ENCODE measurements at places on chromosomes 7 and 10.

- DNase-seq = peak; percentile 82
Measured at GRCh38 chr10:69451209-69451783, at the start of gene TSPAN15. Gene TSPAN15, plus strand, starts transcription at chr10:69451465. Its CDS starts 130 bp downstream, at chr10:69451595.

GRCh38 chr7:138752518-138753149 lies 45.2 kb upstream of the TMEM213 start:
- peak; percentile 89 for DNase-seq

DNA sequence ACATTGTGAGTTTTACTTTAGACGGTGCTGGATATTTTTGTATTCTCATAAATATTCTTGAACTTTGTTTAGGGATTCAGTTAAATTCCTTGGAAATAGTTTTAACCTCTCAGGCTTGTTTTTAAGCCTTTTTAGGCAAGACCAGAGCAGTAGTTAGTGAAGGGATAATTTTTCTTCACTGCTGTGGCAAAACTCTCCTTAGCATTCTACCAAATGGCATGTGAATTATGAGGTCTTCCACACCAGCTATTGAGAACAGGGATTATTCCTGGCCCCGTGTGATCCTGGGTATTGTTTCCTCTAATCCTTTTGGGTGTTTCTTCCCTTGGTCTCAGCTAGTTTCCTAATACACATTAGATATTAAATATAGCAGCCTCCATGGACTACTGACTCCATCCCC lies 46.2 kb downstream of the CCDC71L start:
- no peak for DNase-seq

DNA sequence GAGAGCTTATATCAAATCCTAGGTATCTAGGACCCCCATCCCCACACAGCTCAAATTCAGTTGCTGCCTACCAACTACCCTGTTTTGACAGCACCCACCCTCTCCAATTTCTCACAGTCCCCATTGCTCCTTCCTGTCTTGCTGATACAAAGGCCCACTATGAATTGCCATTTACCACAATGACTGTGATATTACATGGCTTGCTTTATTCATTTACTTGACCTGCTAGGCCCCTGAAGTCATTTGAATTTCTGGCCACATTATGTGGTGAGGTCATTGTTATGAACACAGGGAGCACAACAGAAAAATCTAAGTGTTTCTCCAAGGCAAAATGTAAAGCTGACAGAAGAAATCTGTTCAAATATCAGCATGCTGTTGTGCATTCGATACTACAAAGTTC lies 101.4 kb downstream of the PPP1R17 start:
- no peak for DNase-seq

DNA sequence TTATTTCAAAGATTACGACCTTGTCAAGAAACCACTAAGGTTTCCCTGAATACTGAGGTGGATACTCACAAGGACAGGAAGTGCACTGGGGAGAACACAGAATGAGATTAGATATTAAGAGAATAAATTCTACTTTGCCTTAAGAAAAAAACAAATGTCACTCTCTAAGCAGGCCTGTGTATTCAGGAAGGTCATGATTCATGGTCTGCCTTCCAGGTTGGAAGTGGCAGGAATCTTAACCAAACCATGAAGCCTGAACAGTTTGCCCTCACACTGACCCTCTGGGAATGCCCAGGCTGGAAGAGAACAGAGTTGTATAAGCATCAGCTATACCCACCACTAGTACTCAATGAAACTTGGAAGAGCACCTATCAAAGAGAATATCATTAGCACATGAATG lies 227.6 kb downstream of the DGKI start:
- no peak for DNase-seq

- DNase-seq = no peak
Measured at GRCh38 chr10:77635402-77636227, 2.0 kb downstream of the KCNMA1 start.

DNA sequence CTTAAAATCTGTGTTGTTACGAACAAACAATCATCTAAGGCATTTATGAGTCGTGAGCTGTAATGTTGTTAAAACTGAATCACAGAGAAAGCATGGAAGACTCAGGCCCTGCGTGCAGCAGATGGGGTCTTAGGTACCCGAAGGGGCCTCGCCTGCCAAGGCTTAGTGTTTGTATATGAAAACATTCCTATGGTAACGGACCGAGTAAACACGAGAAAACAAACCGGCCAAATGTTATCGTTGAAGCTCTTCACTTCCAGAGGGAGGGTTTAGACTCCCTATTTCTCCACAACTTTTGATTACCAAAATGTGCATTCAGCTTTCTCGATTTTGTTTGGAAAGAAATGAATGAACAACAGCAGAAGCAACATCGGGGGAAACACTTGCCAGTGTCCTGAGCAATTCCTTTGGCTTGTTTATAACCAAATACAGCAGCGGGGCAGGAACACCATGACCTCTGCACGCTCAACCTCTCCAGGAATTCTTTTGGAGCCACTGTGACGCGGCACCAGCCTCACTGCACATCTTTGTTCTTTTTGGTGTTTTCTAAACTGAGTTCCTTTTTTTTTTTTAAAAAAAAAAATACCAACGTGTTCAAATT lies 121.6 kb upstream of the KLF6 start:
- no peak for DNase-seq

DNA sequence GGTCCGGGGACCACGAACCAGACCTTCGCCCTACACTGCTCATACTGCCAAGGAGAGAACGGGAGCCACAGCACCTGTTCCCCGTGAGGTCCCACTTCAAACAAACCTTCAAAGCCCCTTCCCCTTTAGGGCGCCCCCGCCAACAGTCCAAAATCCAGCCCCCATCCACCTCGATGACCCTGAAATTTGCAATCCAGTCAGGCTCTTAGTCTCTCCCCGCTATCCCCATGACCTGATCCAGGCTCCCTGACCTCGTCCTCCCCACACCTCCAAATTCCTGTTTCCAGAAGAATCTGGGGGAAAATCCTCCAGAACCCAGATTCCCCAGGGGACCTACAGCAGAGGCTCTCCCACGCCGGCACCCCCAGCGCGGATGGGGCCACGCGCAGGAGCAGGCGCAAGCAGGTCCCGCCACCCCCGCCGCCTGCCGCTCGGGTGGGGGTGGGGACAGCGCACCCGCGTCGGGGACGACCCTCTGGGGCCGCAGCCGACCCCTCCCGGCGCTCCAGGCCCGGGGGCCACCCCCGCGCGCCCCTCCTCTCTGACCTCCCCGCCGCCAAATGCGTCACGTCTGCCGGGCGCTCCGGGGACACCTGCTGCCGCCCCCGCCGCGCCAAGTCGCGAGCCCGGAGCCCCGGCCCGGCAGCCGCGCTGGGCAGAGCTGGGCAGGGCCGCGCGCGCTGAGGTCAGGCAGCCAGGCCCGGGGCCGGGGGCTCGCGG lies 753 bp downstream of the CAMK2B start:
- DNase-seq = no peak

DNA sequence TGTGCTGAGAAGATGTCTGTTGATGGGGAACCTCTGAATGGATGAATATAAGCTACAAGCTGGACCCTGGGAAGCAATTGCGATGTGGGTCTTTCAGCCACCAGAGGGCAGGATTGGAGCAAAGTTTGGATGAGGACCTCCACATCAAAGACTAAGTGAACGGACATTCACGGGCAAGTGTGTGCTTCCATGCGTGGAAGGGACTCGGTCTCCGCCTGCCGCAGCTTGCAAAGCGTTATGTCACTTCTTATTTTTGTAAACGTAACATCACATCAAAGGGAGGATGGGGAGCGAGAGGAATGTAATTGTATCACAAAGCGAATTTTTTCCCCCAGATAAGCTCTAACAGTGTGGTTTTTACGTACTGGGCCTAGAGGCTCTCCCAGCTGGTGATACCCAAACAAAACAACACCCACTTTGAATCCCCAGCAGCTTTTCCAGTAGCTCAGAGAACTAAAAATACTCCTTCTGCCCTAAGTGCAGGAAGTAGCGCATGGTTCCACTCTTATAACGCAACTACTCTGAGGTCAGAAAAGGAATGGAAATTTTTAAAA lies 65.0 kb downstream of the VWA2 start:
- peak; percentile 35 for DNase-seq

DNA sequence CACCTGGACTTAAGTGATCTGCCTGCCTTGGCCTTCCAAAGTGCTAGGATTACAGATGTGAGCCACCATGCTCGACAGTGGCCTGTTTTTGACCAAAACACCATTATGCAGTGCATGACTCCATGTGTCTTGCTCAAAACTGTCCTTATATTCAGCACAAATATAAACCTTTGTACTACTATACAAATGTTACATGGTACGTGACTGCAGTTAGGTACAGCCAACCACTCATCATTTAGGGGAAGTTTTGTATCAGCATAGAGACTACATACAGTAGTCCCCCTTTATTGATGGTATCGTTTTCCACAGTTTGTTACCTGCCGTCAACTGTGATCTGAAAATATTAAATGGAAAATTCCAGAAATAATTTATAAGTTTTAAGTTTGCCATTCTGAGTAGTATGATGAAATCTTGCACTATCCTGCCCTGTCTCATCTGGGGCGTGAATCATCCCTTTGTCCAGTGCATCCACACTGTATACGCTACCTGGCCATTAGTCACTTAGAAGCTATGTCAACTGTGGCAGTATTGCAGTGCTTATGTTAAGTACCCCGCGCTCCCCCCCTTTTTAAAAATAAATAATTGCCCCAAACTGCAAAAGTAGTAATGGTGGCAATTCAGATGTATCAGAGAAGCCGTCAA lies 23.3 kb upstream of the ZNF282 start:
- no peak for DNase-seq

DNA sequence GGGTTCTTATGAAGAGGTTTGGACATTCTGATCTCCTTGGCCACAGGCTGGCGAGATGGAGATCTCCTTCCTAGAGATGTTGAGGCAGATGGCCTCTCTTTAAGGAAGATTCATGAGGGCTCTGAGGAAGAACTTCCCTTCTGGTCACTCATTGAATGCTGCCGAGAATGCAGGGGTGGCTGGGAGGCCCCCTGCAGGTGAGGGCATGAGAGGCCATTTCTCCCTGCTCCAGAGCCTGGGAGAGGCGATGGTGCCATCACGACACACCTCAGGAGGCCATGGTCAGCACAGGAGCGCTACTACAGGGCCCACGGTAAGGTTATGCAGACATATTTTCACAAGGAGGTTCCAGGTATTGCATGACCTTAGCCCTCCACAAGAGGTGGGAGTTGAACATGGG lies 40.2 kb downstream of the CXCL12 start:
- no peak for DNase-seq

DNA sequence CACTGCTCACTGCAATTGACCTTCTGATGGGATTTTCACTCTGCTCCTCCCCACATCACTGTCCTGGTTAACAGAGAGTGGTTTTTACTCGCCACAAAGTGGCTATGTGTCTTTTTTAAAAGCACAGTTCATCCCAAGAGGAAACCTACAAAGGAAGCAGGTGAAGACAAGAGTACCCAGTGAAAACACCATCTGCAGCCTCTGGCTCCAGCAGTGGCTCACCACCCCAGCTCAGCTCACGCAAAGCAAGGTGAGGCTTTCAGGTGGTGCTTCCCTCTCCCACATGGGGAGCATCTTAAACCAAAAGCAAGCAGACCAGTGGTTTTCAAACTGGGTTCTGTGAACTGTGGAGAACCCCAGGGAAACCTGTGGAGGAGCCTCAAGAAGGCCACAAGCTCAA lies 14.0 kb downstream of the DLG5 start:
- no peak for DNase-seq

- DNase-seq = no peak
Measured at GRCh38 chr10:86082556-86082955, 284.0 kb downstream of the GRID1 start.

GRCh38 chr10:96446966-96447596 lies 66.6 kb downstream of the TLL2 start:
- no peak for DNase-seq

DNA sequence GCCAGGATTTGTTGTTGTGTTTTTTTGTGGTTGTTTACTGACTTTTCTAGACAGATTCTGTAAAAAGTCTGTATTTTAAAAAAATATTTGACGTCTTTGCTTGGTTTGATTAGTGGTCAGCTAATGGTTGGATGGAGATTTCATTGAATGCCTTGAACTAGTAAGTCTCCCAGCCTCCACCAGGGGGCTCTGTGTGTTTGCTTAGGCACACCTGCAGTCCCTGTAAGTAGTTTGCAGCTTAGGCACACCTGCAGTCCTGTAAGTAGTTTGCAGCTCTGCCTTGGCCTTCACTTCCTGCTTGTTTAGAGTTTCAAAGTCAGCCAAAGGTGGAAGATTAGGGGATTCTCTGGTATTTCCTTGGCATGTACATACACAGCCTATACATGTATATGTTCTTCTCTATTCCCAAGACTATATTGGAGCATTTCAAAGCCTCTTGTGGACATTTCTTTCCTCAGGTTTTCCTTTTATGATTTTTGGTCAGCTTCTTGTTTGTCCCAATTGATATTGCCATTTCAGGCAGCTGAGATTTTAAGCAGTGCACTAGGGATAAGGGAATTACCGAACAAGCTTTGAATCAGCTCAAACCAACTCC lies 101.6 kb downstream of the CCSER2 start:
- peak; percentile 48 for DNase-seq

GRCh38 chr10:33716501-33717267 lies 382.2 kb upstream of the NRP1 start:
- no peak for DNase-seq

- DNase-seq = no peak
Measured at GRCh38 chr7:145928937-145929336, 187.7 kb upstream of the CNTNAP2 start.

DNA sequence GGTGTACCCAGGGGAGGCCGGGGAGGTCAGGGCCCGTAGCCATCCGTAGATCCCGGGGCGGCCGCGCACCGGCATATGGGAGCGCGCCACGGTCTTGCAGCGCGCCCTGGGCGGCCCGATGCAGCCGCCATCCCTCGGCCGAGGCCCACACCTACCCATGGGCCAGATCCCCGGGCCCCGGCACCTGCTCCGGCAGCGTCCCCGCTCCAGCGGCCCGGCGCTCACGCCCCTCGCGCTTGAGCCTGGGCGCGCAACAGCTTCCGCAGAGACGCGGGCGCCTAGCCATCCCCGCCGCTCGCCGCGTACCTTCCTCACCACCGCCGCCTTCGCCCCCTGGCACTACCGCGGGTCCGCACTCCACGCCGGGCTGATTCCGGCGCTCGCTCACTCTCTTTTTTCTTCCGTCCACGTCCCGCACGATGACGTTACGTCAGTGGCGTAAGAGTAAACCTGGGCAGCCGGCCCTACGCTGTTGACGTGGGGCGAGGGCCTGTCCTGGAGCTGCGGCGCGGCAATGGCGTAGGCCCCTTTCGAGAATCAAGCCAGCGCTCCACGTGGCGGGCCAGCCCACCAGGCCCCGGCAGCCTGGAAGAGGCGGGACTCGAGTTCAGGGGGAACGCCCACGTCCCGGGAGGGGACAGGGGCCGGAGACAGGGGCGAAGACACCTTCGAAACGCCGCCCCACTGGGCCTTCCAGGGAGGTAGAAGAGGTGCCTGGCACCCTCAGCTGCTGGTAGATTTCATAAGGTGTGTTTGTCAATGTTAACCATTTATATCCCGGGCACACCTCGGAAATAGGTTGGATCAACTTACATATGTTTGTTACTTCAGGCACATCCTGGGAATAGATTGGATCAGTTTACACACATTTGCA lies at the start of gene ALDH18A1:
Gene ALDH18A1, minus strand, starts transcription at position 421 of the 874 bp plus-strand sequence. CDS start 3,334 bp downstream, outside the sequence.
- peak; percentile 76 for DNase-seq

GRCh38 chr10:47092376-47092775 lies 181.1 kb downstream of the PTPN20 start:
- no peak for DNase-seq

GRCh38 chr10:132326344-132326889 lies 5.6 kb upstream of the LRRC27 start:
- no peak for DNase-seq

- no peak for DNase-seq
Measured at GRCh38 chr10:1601406-1601805, 135.9 kb downstream of the ADARB2 start.

Data from T-helper 1 cell (primary cell).